ENCODE measurements at places on chromosomes 1 and 21. TPM values are rescaled to one million over a fixed set of nuclear protein-coding genes. Genes with fewer than 3 reads are reported as not detected.

VPS26C gene
- 47.1 TPM for total RNA-seq

HEYL gene
- 14.7 TPM for total RNA-seq

LHX8 gene
- not detected for total RNA-seq

UQCRHL gene
- 0.71 TPM for total RNA-seq

PLEKHN1 gene
- not detected for total RNA-seq

DPM3 gene
- total RNA-seq, result 120 TPM

SLAMF9 gene
- not detected for total RNA-seq

FMO2 gene
- total RNA-seq, result 3.0 TPM

KCNQ4 gene
- 9.5 TPM for total RNA-seq

GABRD gene
- not detected for total RNA-seq

GRCh38 chr1:205491794-205492193, 12.7 kb upstream of the CDK18 start:
- no peak for DNase-seq

GRCh38 chr1:95012389-95012788, 60.4 kb downstream of the ALG14 start:
- DNase-seq, result no peak

- DNase-seq, result no peak
These were observed 57.3 kb downstream of the RHOU start for GRCh38 chr1:228792601-228793000.

DNA sequence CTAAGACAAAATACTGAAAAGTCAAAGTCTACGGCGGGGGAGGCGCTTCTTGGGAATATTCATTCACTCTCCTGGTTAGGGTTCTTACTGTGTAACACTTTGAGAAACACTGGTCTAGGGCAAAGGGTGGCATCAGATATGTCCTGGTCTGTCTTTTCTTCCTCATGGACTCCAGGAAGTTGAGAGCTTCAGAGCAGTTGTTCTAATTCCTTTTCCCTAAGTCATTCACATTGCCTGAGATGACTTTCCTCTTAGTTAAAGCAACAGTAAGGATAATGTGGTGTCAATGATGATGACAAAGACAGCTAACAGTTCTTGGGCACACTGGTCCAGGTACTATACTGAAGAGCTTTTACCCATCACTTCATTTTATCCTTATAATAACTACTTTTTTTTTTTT, 27.0 kb downstream of the FGGY start:
- DNase-seq, result no peak

- no peak for DNase-seq
These were observed 44.9 kb downstream of the ACOT7 start for GRCh38 chr1:6348511-6349191.

DNA sequence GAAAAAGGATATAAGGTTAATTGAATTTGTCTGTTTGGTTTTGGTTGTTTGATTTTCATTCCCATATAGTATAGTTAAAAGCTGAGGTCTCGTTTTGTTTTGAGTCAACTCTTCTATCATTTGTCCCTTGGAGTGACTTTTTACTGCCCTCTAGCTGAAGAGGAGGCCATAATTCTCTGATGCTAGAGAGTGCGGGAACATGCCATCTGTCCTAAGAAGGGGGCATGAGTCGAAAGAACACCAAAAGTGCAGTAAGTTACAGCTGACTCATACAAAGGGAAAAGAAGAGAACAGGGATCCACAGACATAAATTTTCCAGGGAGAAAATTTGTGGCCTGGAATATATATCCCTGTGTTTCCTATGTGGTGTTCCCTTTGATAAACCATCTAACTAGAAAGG, 4.1 kb downstream of the KRTAP21-3 start:
- no peak for DNase-seq

- no peak for DNase-seq
These were observed 76.5 kb upstream of the WDR26 start for GRCh38 chr1:224510880-224511645.

- no peak for DNase-seq
These were observed 39.8 kb upstream of the PRRX1 start for GRCh38 chr1:170624146-170624545.

- DNase-seq, result no peak
These were observed 5.2 kb upstream of the BACH1 start for GRCh38 chr21:29293495-29293894.

GRCh38 chr1:37814252-37814651, 6.2 kb upstream of the YRDC start:
- DNase-seq, result no peak

GRCh38 chr1:55420026-55420425, 204.9 kb upstream of the USP24 start:
- DNase-seq, result no peak

DNA sequence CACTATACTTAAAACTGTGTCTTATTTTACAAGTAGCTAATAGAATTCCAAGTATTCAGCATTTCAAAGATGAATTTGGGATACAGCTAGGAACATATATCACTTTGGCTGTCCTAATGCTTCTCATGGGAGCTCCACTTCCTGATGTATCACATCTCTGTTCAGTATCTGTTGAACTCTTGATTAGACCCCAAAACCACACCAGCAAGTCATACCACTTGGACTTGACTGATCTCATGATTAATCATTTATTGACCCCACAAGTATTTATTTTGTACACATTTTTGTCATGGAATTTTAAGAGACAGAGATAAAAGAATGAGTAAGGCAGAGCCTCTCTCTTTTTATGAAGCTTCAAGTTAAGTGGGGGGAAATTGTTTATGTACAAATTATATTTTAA, 30.0 kb downstream of the TMPRSS15 start:
- DNase-seq, result no peak

Measured in sigmoid colon (tissue), 7 donors.